ENCODE measurements at places on chromosomes 2 and 18. TPM values are rescaled to one million over a fixed set of nuclear protein-coding genes. Genes with fewer than 3 reads are reported as not detected.

The NDUFB3 gene
- total RNA-seq, result 58.4 TPM

The CDK5R2 gene
- total RNA-seq, result 0.12 TPM

The CRYGD gene
- total RNA-seq, result not detected

The BOK gene
- 28.4 TPM for total RNA-seq

The SPHKAP gene
- 6.2 TPM for total RNA-seq

The CCDC74B gene
- total RNA-seq, result 10.6 TPM
